ENCODE measurements at places on chromosomes 12 and 14.

- peak; percentile 84 for DNase-seq
Measured at GRCh38 chr14:75069121-75069810, at the start of gene ZC2HC1C. Gene ZC2HC1C (plus strand): TSS chr14:75069641. CDS start chr14:75070574, 933 bp downstream.

- DNase-seq = no peak
Measured at GRCh38 chr12:131909081-131909751, 14.8 kb downstream of the ULK1 start.

GRCh38 chr14:53167602-53168328 lies 14.6 kb upstream of the DDHD1 start:
- DNase-seq = no peak

DNA sequence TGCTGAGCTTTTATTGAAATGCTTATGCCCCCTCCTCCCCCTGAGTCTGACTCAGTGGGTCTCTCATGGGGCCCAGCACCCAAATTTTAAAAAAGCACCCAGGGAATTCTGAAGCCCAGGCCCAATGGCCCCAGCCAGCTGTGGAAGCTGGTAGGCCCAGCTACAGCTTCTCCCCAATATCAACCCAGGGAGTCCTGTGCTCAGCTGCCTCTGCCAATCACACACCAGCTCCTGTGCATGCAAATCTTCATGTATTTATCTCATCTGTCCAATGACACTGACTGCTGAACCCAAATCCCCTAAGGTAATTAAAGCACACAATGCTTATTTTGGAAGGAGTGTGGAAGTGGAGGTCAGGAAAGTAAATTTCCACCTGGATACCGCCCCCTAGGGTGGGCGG lies 76.3 kb downstream of the CCDC88C start:
- no peak for DNase-seq

DNA sequence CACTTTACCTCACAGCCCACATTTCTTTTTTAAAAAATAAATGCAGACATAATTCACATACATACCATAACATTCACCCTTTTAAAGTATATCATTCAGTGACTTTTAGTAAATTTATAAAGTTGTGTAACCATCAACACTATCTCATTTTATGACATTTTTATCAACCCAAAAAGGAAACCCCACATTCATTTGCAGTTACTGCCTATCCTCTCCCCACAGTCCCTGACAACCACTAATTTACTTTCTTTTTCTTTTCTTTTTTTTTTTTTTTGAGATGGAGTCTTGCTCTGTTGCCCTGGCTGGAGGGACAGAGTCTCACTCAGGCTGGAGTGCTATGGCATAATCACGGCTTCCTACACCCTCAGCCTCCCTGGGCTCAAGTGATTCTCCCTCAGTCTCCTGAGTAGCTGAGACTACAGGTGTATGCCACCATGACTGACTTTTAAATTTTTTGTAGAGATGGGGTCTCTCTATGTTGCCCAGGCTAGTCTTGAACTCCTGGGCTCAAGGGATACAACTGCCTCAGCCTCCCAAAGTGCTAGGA lies 1.5 kb upstream of the EP400 start:
- no peak for DNase-seq

DNA sequence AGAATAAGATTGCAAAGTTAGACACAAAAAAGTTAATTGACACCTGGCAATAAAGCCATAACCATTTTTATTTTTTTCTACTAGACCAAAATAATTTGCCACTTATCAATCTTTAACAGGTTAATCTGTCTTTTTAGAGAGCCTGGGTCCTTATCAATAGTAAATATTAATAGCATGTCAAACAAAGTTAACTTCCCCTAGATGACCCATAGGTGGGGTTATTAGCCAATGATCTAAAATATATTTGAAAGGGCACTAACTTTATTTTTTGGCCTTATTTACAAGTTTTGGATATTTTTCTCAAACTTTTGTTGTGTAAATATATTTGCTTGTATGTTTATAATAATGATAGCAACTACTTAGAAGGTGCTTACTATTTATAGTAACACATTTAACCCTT lies 3.9 kb downstream of the ANKRD33 start:
- no peak for DNase-seq
